Stimulated activated CD4-positive, alpha-beta T cell treated with anti-CD3 and anti-CD28 coated beads, TNF-alpha, amount 100 ng/mL, for 1 hour (primary cell): ENCODE measurements at places on chromosomes 13 and 19.

DNA sequence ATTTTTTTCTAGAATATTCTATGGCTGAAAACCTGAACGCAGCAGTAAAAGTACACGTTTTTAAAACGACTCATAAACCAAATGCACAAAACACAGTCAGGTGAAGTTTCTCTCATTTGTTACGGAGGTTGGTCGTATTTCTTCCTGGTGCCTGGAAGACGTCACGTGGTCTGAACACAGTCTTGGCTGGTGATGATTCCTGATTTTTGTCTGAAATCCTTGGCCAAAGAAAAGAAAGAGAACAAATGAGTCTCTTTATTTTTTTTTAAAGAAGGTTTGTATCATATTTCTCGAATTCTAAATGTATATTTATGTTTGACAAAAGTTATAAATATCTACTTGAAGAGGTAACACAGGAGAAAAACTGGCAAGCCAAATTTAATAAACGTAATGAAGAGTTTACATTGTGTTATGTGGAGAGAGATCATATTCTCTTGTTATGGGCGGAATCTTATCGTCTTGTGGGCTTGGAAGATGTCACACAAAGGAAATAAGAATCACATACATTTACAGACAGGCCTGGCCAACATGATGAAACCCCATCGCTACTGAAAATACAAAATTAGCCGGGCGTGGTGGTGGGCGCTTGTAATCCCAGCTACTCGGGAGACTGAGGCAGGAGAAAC is 10.0 kb upstream of the PNMA8A start:
- DNase-seq: no peak

DNA sequence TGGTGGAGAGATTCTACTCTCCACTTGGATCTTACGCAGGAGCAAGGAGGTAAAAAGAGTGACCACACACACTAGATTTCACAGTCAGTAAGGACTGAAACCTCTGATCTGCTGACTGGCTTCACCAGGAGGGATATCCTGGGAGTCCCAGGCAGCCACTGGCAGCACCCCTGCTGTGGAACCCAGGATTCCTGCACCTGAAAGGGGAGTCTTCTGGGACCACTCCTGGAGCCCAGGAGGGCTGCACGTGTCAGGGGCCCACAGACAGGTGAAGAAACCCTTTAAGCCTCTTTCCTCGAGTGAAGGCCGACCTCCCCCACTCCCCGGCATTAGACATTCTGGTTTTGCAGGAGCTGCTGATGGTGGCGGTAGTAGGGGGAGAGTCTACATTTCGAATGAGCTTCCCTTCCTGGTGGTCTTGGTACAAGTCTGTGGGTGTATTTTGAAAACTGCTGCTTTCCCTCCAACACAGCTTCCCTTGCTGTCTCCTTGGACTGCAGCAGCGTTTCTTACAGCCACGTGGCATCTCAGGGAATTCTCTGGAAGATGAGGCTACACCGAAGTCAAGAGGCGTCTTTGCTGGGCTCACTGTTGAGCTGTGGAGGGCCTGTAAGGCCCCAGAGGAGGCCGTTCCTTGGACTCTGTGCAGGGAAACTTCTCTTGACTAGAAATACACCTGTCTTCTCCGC is 62.6 kb downstream of the ALOX5AP start:
- DNase-seq: no peak

DNA sequence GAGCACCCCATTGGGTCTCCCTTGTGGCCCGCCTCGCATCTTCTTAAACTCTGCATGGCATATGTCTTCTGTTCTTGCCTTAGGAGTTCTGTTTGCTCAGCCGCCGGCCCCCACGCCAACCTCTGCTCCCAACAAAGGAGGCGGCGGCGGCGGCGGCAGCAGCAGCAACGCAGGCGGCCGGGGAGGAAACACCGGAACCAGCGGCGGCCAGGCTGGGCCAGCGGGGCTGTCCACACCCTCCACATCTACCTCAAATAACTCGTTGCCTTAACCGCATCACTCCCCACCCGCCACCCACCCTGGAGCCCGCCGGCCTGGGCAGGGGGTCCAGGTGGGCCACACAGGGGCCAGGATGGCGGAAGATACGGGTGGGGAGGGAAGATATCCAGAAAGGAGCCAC is 12.3 kb upstream of the WDR18 start:
- no peak for DNase-seq

GRCh38 chr19:53912653-53913052 is 3.6 kb downstream of the CACNG7 start:
- DNase-seq: no peak

GRCh38 chr13:75774176-75774575 is 138.0 kb downstream of the LMO7 start:
- DNase-seq: no peak

DNA sequence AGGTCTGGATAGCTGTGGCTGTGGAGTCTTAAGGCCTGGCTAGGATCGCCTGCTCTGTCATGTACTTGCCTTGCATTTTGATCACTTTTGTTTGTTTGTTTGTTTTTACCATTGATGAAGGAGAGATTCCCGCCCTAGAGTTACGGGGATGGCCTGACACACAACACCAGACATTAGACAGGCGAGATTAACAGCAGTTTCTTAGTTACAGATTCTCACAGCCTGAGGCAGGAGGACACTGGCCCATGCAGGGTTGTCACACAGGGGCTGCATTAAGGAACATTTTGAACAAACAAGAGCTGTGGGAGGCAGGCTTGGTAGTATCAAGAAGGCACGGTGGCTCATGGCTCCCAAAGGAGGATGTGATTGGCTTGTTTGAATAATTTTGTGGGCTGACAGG is 291.8 kb downstream of the HS6ST3 start:
- DNase-seq: no peak

GRCh38 chr19:30785458-30786137 is 413.4 kb downstream of the ZNF536 start:
- no peak for DNase-seq
